ENCODE measurements at places on chromosomes 7 and 10.
A peak's percentile ranks its signal among the peaks of the same experiment; 100 is the strongest.

DNA sequence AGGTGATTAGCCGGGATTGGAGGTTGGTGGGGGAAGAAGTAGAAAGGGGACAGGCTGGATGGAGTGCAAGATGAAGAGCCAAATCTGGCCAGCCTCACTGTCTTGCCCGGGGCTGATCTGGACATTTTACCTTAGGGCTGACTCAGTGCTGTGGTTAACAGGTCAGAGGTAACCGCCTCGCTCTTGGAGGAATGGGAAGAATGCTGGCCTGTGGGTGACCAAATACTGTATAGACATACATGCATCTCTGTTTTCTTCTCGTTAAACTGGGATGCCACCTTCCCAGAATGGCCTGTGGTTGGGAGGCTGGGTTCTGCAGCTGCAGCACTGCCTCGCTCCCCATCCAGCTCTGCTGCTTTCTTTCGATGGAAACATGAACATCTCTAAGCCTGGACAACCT lies 120.0 kb downstream of the SEC23IP start:
- DNase-seq, result no peak

DNA sequence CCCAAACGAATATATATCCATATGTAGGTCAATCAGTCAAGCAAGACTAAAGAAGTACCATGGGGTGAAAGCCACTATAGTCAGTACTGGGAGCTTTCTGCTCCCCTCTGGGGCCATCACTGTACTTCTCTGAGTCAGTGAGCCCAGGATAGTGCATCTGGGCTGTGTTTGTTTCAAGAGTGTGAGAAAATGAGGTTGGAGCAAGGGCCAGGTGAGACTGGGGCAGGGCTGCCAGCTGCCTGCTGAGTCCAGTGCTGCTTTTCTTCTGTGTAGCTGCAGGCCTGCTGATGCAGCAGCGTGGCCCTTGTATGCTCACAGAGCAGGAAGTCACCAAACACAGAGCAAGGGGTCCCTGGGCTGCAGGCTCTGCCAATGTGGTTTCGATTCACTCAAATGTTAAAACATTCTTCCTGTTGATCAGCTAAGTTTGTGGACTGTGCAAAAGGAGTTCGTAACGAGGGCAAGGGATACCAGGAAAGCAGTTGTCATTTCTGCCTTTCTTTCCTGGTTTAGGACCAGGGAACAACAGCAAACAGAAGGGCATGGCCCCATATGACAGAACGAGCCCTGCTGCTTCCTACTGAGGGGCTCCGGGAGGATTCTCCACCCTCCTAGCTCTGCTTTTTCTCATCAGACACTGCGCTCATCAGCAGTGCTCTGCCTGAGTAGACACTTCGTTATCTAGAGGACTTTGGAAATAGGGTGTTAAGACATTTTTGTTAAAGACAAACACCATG lies 65.4 kb upstream of the TNS3 start:
- no peak for DNase-seq

DNA sequence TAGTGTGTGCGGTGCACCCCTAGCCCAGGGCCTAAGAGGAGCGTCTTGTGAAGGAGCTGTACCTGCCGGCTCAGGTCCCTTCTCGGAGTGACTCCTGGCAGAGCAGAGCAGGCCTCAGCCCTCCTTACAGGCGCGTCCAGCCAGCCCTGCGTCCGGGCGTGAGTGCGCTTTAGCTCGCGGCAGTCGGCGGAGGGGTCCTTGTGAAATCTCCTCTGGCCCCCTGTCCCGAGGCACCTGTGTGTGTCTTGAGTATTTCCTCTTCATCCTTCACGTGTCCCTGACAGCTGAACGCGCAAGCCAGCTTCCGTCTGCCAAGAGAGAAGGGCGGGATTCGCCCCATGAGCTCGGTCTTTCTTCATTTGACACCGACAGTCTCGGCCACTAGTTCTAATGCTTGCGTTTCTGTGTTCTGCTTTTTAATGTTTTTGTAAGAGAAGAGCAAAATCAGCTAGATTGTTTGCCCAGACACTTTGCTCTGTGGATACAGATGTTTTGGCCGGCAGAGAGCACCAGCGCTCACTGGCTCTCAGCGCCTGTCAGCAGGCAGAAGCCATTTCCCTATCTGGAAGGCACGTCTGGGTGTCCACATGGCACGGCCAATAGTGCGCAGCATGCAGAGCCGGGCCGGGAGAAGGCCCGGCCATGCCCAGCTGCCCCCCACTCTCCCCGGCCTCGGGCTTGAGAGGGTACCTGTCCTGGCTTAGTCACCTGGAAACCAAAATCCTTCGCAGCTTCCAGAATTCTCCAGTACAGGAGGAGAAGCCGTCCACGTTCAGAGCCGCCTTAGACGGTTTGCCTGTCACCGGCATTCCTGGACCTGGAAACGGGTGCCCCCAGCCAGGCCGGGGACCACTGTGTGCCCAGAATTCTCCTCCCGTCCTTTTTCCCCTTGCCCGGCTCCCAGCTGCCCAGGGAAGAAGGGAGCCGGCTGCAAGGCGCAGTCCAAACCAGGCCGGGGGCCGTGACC lies 7.0 kb downstream of the GET4 start:
- DNase-seq, result no peak

DNA sequence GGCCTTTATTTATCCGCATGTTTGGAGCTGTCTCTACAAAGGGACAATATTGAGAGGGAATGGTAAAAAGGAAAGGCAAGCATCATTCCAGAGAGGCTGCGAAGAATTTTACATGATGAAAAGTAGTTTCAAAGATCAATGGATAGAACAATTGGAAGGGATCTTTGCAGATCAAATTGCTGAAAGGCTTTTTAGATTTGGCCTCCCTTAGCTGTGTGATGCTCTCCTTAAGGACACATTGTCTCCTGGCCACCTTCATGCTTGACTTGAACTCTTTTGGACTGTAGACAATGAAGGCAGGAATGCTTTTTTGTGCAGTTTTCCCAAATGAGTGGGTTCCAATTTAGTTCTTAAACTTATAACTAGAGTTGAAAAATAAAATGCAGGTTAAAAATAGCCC lies 344.7 kb downstream of the ARL4A start:
- no peak for DNase-seq

DNA sequence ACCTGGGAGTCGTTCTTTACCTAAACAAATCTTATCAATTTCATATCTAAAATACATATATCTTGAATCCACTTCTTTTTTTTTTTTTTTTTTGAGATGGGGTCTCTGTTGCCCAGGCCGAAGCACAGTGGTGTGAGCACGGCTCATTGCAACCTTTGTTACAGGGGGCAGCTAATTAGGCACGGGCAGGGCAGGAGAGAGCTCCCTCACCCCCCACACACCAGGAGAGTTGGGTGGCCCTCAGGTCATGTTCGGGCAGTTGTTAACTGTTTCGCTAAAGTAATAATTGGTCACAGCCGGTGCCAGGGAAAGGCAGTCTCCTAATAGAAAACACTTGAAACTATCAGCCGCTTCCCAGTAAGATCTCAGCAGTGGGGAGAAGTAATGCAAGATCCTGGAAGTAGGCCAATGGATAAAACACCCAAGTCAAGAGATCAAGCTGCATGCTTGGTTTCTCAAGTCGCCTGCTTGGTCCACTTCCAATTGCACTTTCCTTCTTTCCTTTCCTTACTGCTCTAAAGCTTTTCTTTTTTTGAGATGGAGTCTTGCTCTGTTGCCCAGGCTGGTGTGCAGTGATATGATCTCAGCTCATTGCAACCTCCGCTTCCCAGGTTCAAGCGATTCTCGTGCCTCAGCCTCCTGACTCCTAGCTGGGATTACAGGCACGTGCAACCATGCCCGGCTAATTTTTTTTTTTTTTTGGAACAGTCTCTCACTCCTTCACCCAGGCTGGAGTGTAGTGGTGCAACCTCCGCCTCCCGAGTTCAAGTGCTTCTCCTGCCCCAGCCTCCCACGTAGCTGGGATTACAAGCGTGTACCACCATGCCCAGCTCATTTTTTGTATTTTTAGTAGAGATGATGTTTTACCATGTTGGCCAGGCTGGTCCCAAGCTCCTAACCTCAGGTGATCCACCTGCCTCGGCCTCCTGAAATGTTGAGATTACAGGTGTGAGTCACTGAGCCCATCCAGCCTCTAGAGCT lies 21.3 kb upstream of the EFCAB10 start:
- DNase-seq, result peak; percentile 8

DNA sequence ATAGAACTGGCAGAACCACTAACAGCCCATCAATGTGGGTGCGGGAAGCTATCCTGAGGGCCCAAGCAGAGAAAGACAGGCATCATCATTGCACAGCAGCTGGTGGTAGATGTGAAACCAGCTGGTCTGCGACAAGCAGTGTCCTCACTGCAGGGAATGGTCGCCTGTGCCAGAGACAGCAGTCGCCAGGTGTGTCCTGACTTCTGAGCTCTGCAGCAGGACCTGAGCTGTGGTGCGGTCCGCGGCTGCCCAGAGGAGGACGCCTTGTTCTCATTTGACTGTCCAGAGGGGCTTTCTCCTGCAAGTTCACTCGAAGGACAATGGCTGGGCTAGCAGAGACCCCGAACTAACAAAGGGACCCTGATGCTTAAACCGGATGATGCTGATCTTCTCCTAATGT lies 97.4 kb downstream of the LRRC18 start:
- no peak for DNase-seq

DNA sequence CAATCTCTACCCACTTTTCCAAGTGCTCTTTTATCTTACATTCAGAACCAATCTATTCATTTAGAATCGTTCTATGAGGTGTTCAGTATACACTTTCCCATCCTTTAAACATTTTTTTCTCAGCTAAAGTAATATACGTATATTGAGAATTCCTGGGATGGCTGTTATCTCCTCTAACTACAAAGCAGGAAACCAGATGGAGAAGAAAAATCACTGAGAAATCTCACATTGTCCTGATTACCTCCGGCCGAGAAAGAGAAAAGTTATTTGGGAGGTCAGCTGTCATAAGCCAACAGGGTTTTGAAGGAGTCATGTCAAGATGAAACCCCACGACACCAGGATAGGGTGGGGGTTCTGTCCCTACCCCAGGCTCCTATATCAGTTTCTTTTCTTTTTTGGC lies 99.2 kb upstream of the KDM7A start:
- no peak for DNase-seq

DNA sequence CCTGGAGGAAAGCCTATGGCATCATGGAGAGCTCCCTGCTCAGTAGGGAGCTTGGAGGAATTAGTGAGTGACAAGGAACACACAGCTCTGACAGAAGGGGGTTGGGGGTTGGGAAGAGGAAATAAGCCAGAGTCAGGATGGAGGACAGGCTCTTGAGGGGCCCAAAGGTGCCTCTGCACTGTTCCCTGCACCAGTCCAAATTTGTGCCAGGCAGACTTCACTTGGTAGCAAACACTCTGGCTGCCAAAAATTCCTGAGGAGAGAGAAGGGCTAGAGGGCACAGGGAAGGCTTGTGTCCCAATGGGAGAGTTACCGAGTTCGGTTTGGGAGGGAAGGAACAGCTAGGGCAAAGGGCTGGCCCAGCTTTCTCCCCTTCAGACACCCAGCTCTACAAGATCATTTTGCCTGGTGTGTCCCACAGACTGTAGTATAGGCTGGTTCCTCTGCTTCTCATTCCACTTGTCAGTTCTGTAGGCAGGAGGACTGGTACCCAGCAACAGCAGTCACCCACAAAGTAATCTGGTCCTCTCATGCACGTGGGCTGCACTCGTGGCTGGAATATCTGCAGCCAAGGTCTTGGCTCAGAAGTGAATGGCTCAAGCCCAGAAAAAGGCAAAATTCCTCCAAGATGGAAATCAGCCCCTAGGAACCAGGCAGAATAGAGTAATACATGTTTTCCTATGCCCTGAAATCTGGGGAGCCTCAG lies 8.0 kb upstream of the KCNIP2 start:
- DNase-seq, result no peak

- DNase-seq, result no peak
Measured at GRCh38 chr7:2199956-2200583, 32.7 kb downstream of the MAD1L1 start.

GRCh38 chr10:89566095-89566950 lies 30.9 kb upstream of the SLC16A12 start:
- no peak for DNase-seq

GRCh38 chr10:21526860-21527597 lies 1.5 kb upstream of the SKIDA1 start:
- DNase-seq, result no peak

- no peak for DNase-seq
Measured at GRCh38 chr7:119711104-119711503, 561.9 kb upstream of the KCND2 start.
